Anterior cingulate cortex (tissue), 58 donors: ENCODE measurements at places on chromosomes 4 and X.

DNA sequence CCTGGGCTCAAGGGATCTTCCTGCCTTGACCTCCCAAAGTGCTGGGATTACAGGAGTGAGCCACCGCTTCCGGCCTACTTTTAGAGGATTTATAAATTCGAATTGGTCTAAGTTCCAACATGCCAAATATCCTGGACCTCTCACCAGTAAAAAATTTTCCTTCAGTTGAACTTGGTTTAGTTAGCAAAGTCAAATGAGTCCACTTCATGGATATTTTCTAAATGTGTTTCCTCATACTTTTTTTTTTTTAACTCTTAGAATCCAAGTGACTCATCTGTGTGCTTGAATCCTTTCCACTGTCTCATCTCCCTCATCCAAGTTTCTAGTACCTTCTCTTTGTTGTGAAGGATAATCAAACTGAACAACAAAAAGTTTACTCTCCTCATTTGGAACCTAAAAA, 49.7 kb downstream of the RBM47 start:
- no peak for DNase-seq

- DNase-seq = peak; percentile 61
Measured at GRCh38 chrX:37846934-37847732, at the start of gene DYNLT3. Gene DYNLT3, minus strand, starts transcription at chrX:37847571. Its CDS starts 61 bp downstream, at chrX:37847510.

- DNase-seq = no peak
Measured at GRCh38 chr4:7684294-7684693, 249.6 kb upstream of the PSAPL1 start.

DNA sequence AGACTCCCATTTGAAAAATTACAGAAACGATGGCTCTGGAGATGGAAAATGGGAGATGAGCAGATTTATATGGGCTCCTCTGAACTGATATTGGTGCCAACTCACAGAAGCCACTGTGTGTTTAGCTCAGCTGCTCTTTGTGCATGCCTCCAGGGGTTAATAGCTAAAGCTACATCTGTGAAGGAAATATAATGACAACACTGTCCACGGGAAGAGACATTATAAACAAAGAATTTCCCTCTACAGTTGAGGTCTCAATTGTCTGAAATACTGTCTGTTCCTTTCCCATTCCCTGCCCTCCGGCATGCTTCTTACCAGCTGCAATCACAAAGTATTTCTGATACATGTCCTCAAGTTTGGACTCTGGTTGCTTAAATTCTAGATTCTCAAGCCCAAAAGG, 40.4 kb downstream of the PPA2 start:
- no peak for DNase-seq

- DNase-seq = no peak
Measured at GRCh38 chrX:76657499-76657898, 230.0 kb downstream of the MAGEE1 start.

- DNase-seq = no peak
Measured at GRCh38 chr4:20603671-20604313, 96.5 kb upstream of the PACRGL start.

- DNase-seq = no peak
Measured at GRCh38 chrX:136063340-136064079, 78.3 kb downstream of the SLC9A6 start.

DNA sequence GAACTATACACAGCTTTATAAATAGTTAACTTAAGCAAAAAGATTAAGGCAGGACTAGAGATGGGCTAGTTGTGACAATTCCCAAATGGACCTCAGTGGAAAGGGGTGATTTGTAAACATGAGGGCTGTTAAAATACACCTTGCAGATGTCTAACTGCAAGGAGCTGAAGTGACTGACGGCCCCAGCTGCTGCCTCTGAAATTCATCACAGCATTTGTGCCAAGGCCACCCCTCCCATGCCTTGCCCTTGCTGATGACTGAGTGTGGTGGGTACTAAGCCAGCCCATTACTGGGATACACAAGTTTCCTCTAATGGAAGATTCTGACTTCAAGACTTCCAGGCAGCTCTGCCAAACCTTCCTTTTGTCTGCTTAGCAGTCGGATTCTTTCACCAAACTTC, 23.7 kb upstream of the EGFL6 start:
- DNase-seq = no peak

DNA sequence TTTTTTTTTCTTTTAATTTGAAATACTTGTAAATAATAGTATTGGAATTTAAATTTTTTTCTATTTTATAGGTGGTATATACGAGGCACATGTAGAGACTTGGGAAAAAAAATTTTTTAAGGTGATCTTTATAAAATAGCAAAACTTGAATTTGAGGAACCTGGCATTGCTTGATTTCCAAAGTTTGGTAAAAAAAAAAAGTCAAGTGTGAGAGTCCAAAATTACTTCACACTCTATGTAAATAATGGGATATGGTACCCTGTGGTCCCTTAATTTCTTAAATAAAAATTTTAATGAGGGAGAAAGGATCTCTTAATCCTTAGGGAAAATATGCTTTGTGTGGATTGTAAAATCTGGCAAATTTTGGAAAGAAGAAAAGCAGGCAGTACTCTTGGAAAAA, 19.0 kb downstream of the SPRY1 start:
- DNase-seq = no peak

DNA sequence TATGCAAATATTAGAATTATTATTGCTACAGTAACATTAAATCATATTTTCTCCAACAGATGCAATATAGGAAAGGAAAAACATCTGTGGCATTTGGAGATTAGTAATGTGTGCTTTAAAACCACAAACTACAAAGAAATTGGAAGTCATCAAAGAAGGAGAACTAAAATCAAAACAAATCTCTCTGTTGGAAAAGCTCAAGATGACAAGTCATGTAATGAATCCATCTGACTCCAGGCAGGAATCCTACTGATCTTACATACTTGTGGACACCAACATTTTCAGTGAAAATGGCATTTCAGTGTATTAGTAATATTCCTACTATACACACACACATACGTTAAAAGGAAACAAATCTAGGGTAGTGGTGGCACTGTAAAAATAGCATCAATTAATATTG, 98.2 kb downstream of the SLC39A8 start:
- no peak for DNase-seq

DNA sequence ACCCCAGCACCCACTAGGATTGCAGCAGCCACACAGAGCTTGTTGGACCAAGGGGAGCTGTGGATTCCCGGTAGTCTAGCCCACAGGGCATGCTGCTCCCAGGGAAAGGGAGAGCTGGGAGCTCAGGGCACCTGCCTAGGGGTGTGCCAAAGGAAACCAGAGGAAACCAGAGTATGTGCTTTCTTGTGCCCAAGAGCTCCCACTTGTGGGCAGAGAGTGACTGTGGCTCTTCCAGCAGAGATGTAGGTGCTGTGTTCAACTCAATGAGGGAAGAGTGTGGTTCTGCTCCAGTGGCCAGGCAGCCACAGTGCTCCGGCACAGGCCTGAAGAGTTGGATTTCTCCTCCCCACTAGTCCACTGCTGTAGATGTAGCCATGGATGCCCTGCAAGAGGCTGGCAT, 1050.0 kb upstream of the INTU start:
- no peak for DNase-seq

GRCh38 chrX:74280759-74281158, 23.2 kb upstream of the ZCCHC13 start:
- DNase-seq = no peak

GRCh38 chr4:13626492-13627177, 890 bp downstream of the BOD1L1 start:
- DNase-seq = no peak

DNA sequence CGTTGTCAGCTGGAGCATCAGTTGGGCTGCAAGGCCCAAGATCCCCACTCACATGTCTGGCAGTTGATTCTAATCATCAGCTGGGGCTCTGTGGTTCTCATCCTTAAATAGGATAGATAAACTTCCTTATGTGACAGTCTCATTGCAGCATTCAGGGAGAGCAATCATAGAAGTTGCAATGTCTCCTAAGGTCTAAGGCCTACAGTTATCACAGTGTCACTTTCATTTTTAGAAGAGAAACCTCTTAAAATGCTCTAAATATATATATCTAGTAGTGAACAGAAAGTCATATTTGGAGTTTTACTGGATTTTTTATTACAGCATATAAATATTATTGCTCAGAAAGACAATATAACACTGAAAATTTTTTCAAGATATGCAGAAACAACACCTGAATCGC, 226.0 kb upstream of the PPP1R2C start:
- no peak for DNase-seq

DNA sequence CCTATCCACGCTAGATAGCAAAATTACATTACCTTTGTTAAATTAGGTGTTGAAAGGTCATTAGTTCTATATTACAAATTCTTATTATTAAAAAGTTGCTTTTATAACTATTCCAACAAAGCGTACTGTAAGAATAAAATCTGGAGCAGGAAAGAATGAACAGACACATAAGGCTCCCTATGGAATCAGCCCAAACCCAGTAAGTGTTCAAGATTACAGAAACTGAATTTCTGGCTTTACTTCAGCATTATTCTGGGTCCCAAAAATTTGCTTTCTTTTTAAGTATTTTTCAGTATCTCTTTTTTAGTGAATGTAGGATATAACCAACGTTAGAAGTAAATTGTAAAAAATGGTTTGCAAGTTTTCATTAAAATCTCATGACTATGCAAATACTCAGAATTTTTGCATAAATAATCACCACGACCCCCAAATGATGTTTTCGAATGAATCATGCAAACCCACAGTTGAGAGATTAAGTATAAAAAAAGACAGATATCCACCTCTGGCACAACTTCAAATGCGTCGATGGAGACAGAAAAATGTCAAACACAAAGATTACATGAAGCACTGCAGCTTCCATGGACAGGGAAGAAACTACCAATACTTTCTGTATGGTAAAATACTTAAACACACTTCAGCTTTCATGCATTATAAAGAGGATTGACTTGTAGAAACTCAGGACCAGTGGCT, 238.5 kb downstream of the RASL11B start:
- no peak for DNase-seq

GRCh38 chrX:148658115-148658730, 157.8 kb downstream of the AFF2 start:
- DNase-seq = no peak

DNA sequence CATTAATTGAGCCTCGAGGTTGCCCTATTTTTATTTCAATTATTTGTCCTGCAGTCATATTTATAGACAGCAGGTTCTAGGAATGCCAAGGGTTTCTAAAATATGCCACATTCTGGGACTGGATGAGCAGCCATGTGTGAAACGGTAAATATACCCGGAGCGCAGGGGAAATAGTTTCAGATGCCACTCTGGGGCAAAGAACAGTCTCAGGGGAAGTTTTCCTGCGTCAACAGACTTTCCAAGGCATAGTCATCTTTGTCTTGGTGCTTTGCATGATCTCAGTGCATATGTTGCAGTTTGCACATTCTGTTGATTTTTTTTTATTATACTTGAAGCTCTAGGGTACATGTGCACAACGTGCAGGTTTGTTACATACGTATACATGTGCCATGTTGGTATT, 71.0 kb downstream of the GPAT3 start:
- DNase-seq = no peak
